ENCODE measurements at places on chromosomes 6 and 20.

DNA sequence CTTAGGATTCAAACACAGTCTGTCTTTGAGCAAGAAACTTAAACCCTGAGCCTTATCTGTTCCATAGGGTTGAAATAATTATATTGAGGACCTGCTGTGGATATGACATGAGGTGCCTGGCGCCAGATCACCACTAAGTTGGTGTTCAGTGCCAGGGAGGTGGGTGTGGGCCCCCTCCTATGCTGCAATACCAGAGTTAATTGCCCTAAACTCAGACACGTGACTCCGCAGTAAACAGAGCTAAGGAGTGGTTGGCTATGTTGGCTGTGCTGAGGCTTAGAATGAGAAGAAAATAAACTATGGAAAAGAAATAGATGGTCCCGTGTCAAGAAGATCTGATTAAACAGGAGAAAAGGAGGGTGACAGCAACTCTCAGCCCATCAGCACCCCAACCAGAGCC lies 419.4 kb upstream of the JARID2 start:
- no peak for DNase-seq

GRCh38 chr6:146297815-146298214 lies 245.8 kb upstream of the RAB32 start:
- no peak for DNase-seq

- no peak for DNase-seq
These were observed 133.1 kb downstream of the BCAS1 start for GRCh38 chr20:53937339-53937741.

DNA sequence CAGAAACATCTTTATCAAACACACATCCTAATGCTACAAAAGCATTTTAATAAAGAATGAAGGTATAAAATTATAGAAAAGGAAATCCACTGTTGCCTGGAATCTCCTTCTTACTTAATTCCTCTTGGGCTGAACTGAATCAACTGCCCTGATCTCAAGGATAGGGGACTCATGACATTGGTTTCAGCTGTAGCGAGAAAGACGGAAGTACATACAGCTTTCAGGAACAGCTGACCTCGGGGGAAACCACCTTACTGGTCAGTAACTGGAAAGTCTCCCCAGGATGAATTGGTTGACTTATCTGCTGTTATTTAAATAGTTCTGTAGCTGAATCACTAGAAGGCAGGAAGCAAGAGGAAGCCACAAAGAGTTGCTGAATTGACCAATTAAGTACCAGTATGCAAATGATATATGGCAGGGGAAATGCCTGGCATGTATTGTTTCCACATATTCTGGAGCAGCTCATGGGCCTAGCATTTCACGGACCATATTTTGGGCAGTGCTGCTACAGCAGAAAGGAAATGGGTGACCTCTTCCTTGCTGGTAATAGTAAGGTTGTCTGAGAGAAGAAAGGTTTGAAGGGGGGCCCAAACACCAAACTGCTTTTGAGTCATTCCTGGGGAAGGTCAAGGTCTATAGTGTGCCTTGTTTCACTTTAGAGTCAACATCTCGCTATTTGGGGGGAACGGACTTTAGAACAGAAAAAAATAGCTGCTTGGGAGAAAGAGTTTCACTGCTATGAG lies 43.7 kb upstream of the MAP7 start:
- DNase-seq = peak; percentile 62

GRCh38 chr20:23923311-23923710 lies 43.8 kb upstream of the CST5 start:
- no peak for DNase-seq

DNA sequence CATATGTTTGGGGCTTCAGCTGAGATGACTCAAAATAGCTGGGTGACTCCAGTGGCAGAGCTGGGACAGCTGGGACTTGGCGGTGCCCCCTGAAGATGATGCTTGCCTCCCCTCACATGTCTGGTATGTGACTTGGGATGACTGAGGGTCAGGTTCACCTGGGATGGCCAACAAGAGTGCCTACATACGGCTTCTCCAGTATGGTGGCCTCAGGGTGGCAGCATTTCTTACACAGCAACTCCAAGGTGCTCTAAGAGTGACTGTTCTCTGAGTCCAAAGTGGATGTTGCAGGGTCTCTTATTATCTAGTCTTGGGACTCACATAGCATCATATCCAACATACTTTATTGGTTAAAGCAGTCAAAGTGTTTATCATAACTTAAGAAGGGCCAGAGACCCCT lies 87.8 kb upstream of the CENPW start:
- no peak for DNase-seq

DNA sequence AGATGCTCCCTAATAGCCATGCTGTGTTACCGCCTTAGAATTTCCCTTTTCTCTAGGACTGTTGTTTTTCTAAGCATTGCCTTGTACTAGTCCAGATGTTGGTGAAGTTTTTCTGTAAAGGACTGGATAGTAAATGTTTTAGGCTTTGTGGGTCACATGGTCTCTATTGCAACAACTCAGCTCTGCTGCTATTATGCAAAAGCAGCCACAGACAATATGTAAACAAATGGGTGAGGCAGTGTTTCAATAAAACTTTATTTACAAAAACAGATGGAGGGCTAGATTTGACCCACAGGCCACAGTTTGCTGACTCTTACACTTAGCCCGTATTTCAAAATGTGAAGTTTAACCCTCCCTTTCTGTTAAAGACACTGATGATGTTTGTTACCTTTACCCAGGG lies 207.6 kb upstream of the MYLIP start:
- DNase-seq = no peak

DNA sequence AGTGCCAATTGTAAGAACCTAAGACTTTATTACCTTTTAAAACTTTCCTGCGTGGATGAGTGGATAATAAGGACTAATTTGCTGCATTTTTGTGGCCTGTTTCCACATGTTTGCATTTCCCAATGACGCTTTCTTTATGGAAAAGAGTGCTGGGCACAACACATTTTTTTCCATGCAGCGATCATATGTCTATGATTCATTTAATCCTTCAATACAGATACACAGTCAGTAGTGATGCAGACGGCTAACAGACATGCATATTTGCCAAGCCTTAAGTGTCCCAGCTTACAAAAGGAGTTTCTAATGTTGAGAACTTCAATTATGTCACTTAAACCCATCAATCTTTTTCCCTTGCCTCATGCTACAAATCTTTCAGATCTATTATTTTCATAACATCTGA lies 239.8 kb upstream of the PREP start:
- DNase-seq = no peak

DNA sequence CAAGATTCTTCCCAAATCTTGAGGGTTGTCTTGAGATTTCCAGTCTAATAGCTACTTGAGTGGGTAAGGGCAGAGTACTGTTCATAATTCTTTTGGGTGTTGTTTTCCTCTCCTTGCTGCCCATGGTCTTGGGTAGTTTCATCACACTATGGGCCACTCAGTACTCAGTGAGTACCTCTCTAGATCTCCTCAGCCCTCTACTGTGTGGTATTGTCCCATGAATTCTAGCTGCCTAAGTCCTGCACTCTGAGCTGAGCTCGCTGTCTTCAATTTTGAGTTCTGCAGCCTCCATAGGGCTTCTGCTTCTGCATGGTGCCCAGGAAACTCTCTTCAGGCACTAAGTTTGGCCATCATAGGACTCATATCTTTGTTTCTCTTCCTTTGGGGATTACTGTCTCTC lies 42.3 kb downstream of the ASXL1 start:
- DNase-seq = no peak

DNA sequence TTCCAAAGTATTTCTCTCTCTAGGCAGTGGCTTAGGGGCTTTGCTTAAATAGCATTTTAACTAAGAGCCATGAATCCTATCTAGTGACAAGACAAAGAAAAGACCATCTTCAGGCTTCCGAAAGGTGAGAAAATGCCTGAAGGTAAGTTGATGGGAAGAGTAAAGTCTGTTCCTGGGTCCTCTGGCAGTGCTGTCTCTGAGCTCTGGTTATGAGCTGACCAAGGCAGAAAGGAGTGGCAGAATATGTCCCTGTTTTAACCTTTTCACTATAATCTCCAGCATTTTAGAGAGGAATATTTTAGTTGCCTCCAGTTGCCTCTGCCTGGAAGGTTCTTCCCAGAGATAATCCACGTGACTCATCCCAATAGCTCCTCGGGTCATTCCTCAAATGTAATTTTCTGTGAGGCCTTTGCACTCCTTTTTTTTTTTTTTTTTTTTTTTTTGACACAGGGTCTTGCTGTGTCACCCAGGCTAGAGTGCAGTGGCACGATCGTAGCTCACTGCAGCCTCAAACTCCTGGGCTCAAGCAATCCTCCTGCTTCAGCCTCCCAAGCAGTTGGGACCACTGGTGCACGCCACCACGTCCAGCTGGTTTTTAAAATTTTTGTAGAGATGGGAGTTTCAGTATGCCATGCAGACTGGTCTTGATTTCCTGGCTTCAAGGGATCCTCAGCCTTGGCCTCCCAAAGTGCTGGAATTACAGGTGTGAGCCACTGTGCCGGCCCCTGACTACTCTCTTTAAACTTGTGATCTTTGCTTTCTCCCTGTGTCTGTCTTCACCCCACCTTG lies 3.7 kb upstream of the ARMH2 start:
- no peak for DNase-seq

GRCh38 chr6:139996253-139996834 lies 621.9 kb upstream of the CITED2 start:
- no peak for DNase-seq

- DNase-seq = no peak
These were observed 143.7 kb downstream of the MOXD1 start for GRCh38 chr6:132257561-132257960.

GRCh38 chr20:6709910-6710595 lies 57.4 kb upstream of the BMP2 start:
- DNase-seq = no peak

DNA sequence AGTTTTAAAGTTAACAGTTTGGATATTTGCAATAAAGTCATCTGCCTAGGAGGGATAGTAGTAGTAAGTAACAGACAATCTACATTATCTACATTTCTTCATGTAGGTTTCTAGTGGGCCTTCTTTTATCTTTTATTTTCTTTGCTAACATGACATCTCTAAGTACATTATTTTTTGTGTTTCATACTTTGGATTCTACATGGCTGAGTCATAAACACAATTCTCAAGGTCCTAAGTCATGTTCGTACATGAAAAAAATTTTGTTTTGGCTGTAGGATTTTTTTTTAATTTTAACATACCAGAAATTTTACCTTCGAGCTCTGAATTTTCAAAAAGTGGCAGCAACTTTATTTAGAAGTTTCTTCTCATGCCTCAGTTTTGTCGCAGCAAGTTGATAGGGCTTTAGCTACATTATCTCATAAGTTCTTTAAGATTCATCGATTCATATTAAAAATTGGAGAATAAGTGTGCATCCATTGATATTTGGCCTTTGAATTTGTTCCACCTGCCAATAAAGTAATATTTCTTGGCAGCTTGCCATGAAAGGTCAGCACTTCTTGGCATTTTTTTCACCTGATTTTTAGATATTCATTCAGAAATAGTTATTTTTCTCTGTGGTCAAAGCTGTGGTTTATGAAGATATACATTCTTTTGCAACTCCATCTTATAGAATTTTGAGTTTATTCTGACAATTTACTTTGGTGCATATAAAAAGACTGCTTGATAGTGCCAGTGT lies 146.2 kb downstream of the GRIK2 start:
- DNase-seq = no peak

GRCh38 chr6:73460056-73460455 lies 1.5 kb upstream of the MTO1 start:
- DNase-seq = no peak

GRCh38 chr20:17965042-17965697 lies 3.4 kb downstream of the SNX5 start:
- DNase-seq = no peak

- no peak for DNase-seq
These were observed 41.7 kb upstream of the AIG1 start for GRCh38 chr6:143018955-143019354.

DNA sequence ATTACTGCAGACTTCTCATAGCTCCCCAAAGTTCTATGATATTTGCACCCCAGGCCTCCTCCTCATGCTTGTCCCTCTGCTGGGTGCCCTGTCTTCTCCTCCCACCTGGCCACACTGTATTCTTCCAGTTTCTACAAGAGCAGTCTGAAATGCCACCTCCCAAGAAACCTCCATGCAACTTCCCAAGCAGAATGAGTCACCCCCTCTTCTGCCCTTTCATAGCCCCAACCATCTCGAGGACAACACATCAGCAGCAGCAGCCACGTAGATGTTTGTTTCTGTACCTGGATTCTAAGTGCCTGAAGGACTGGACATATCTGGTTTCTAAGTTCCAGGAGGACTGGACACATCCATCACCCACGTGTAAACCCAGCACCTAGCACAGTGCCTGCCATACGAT lies 6.6 kb upstream of the ULBP2 start:
- no peak for DNase-seq

GRCh38 chr6:148550569-148550968 lies 196.3 kb upstream of the UST start:
- DNase-seq = no peak

GRCh38 chr6:91487696-91488392 lies 901.0 kb upstream of the MAP3K7 start:
- DNase-seq = no peak

DNA sequence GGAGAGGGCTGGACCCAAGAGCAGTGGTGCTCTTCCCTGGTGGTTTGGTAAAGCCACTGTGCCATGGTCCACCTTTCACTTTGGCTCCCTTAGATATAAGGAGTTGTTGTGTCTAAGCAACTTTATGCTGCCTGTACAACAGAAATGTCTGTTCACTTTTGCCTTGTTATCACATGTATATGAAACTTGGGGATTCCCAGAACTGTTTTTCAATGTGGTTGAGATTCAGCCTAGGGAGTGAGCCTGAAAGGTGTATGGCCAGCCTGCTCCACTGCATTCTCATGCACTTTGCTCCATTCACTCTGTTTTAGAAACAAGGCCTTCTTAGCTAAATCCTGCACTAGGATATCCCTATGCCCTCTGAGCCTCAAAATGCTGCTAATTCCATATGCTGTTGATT lies 234.5 kb upstream of the THEMIS start:
- no peak for DNase-seq

DNA sequence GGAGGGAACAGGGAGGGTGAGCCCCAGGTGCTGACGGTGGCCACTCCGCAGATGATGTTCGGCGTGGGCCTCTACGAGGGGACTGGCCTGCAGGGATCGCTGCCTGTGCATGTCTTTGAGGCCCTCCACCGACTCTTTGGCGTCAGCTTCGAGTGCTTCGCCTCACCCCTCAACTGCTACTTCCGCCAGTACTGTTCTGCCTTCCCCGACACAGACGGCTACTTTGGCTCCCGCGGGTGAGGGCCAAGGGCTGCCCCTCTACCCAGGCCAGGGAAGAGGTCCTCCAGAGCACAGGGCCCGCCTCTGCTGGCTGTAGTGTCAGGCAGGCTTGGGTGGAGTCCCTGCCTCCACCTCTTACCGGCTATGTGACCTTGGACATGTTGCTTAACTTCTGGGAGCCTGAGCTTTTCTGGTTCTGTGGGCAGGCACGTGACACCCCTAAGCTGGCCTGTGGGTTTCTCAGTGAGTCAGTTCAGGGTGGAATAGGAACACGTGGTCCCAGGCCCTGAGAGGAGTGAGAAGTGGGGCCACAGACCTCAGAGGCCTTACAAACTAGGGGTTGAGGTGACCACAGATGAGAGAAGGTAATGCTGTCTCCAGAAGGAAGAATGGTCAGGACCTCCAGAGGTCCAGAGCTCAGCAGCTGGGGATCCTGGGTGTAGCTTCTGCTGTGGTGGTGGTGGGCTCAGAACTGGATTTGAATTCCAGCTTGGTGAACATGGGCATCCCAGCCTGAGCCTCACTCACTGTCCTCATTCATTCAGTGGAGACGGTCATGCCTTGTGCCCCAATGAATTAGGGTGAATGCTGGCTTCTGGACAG lies 11.9 kb downstream of the PCIF1 start:
- peak; percentile 42 for DNase-seq
